ENCODE measurements at places on chromosomes 4 and X. TPM values are rescaled to one million over a fixed set of nuclear protein-coding genes. Genes with fewer than 3 reads are reported as not detected.

RAB40A gene
- not detected for total RNA-seq

PCSK1N gene
- total RNA-seq = 14.0 TPM

NCAPG gene
- 3.2 TPM for total RNA-seq

STOX2 gene
- total RNA-seq = 6.1 TPM

H2BW2 gene
- total RNA-seq = not detected

EFHC2 gene
- total RNA-seq = 1.6 TPM

NEUROG2 gene
- not detected for total RNA-seq

IBSP gene
- total RNA-seq = not detected

PRDM8 gene
- total RNA-seq = 1.9 TPM

USP26 gene
- not detected for total RNA-seq

SYN1 gene
- total RNA-seq = 0.41 TPM

SUPT20HL1 gene
- not detected for total RNA-seq

CT47B1 gene
- not detected for total RNA-seq

Data from transverse colon (tissue), 4 donors.